Aorta (tissue), 5 donors: ENCODE measurements at places on chromosomes 4 and X.

- no peak for DNase-seq
Measured at GRCh38 chr4:187172340-187172761, 448.7 kb upstream of the FAT1 start.

DNA sequence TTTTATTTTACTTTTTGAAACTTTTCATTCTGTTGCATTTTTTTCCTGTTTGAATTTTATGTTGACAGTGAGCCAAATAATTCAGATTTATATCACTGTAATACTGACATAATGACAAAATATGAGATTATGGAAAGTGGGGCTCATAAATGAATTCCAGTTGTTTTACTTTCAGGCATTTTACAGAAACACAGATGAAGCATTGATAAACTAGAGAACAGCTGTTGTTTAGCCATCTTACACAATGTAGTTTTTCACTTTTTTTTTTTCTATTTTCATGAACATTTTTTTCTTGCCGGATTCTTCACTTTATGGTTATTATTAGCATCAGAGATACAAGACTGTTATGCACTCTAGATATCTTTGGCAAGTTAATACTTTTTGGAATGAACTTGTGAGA lies 91.7 kb upstream of the PAQR3 start:
- no peak for DNase-seq

DNA sequence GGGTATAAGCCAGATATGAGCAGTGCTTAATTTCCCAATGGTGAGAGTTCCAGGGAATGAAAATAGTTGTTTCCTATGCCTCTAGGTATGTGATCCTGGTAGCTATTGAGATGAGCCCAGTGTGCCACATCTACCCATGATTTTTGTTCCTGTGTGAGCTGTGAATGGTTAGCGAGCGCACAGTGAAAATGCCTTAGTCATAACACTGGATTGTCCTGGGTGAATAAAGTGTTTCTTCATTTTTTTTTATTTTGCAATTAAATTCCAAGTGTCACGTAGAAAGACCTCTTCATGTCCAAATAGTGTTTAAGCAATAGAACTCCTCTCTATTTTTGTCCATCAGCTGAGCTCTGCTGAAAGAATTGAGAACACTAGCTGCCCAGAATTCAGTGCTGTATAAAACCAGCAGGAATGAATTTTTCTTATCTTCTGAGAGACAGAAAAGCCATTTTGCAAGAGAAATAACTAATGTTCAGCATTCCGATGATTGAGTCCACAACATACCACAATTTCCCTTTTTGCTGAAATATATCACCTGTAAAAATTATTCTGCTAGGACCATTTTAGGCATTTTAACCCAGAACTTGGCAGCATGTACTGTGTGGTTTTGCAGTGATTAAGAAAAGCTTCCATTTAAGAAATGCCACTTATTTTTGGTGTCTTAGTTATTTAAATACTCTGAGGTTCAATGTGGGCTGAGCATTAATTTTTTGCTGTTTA lies 5.6 kb downstream of the MAOA start:
- no peak for DNase-seq

DNA sequence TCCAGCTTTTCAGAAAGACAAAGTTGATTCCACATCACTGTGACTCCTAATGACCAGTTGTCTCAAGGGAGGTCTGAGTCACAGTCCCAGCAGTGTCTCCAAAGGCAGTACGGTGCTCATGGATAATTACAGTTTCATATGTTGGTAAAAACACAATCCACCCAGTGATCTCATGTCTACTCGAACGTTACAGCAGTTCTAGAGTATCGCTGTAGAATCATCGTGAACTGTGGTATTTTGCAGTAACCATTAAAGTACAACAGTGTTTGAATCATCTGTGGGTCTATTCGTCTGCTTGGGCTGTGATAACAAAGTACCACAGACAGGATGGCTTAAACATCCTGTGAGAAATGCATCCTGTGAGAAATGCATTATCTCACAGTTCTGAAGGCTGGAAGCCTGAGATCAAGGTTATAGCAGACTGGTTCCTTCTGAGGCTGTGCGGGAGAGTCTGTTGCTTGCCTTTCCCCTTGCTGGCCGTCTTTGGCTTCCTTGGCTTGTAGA lies 121.1 kb upstream of the SORBS2 start:
- DNase-seq = no peak

DNA sequence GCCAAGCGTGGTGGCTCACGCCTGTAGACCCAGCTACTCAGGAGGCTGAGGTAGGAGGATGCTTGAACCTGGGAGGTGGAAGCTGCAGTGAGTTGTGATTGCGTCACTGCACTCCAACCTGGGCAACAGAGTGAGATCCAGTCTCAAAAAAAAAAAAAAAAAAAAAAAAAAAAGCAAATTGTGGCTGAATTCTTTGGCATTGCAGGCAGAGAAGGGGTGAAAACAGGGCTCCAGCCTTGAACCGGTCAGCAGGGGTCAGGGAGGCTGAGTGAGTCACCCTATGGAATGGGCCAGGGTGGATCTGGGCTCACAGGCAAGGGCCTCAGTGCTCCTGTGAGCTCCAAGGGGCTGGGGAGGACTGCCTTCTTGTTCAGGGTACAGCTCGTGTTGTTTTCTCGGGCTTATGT lies 13.2 kb upstream of the FAM3A start:
- DNase-seq = no peak

- DNase-seq = no peak
Measured at GRCh38 chr4:112119353-112119783, 25.9 kb upstream of the FAM241A start.

- DNase-seq = no peak
Measured at GRCh38 chrX:150196285-150196684, 166.8 kb upstream of the MAMLD1 start.

GRCh38 chr4:146333187-146333894 lies 119.0 kb downstream of the REELD1 start:
- no peak for DNase-seq

- no peak for DNase-seq
Measured at GRCh38 chr4:11503166-11503565, 74.5 kb upstream of the HS3ST1 start.

- peak; percentile 52 for DNase-seq
Measured at GRCh38 chrX:103211012-103211715, 3.7 kb upstream of the BEX4 start.

- no peak for DNase-seq
Measured at GRCh38 chr4:3651267-3651845, 114.8 kb upstream of the ADRA2C start.

DNA sequence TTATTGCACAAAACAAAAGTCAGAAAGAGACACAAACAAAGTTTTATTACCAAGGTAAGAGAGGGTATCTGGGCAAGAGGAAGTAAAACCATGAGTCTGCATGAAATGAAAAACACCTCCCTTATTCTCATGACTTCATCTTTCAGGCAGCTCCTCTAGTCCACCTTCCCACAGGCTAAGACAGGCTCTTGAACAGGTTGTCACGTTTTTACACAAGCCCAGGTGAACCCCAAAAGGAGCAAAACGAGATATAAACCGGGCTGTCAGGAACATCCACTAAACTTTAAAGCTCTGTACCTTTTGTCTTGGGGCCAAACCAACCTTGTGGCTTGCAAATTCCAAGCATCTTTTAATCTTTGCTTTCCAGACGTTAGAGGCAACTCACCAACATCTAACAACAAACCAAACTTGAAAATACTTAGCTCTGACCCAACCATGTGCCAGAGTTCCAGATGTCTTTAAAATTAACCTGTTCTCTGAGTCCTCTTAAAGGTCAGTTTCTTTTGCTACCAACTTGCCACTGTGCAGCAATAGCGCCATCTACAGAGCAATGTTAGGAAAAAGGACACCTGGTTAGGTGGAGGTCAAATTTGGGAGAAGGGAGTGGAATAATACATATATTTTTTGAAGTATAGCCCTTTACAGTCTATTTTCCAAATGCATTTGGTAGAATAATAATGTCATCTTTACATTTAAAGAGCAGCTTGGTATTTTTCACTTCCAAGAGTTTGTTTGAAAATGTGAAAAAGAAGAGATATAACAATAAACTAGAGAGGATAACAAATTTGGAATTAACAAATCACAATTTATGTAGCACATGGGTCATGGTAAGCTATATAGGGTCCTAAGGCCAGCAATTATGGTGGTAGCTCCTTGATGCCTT lies 73.1 kb downstream of the QRFPR start:
- no peak for DNase-seq

DNA sequence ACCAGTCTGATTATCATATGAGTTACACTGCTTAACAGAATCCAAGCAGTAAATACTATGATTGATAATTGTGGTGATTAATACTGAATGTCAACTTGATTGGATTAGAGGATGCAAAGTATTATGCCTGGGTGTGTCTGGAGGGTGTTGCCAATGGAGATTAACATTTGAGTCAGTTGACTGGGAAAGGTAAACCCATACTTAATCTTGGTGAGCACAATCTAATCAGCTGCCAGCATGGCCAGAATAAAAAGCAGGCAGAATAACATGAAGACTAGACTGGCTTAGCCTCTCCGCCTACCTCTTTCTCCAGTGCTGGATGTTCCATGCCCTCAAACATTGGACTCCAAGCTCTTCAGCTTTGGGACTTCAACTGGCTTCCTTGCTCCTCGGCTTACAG lies 961.3 kb downstream of the ADGRL3 start:
- no peak for DNase-seq

DNA sequence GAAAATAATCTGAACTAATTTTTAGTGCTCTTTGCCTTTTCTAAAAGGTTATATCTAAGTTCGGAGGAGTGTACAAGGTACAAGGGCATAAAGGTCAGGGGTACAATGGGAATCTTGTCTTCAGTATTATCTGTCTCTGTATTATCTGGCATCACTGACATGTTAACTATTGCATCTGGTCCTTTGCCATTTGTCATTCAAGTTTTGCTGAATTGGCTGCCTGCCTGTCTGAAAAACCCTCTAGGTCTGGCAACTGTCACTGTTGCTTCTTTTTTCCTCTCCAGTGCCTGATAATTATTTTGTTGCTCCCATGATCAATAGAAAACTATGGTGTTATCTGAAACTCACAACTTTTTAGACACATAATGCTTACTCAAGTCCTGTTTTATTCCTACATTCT lies 112.5 kb upstream of the STK26 start:
- DNase-seq = no peak

GRCh38 chrX:149021159-149021558 lies 483.9 kb downstream of the IDS start:
- DNase-seq = no peak

- no peak for DNase-seq
Measured at GRCh38 chr4:39641451-39641850, 2.8 kb upstream of the SMIM14 start.

DNA sequence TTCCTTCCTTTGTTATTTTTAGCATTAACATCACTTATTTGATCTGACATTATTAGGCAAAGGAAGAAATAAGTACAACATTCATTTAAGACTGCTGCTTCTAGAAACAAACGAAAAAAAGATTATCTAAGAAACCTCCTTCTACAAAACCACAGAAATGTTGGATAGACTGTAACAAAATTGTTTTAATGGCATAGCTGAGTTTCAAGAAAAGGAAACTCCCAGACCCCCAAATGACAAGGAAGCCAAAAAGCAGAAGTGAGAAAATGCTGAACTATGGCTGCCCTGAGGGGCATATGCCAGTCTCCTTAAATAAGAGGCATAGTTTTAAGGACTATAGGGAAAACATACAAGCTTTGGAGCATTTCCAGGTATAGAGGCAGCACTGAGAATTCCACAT lies 1431.6 kb upstream of the TENM3 start:
- no peak for DNase-seq

- no peak for DNase-seq
Measured at GRCh38 chr4:154741922-154742850, 1.6 kb upstream of the LRAT start.

DNA sequence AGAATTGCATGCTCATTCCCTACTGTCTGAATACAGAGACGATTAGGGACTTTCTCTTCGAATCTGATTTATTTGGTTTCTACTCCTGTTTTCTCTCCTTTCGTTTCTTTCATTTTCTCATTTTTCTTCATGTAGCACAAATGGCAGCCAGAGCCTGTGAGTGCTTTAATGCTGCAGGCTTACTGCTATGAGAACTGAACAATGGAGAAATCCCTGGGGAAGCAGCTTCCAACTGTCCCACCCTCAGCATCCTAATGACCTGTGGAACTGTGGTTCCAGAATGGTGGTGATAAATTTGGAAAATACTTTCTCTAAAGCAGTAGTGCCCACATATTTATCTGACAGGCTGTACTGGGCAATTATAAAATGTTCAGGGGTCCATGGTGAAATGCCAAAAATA lies 930.4 kb downstream of the DMD start:
- DNase-seq = no peak

DNA sequence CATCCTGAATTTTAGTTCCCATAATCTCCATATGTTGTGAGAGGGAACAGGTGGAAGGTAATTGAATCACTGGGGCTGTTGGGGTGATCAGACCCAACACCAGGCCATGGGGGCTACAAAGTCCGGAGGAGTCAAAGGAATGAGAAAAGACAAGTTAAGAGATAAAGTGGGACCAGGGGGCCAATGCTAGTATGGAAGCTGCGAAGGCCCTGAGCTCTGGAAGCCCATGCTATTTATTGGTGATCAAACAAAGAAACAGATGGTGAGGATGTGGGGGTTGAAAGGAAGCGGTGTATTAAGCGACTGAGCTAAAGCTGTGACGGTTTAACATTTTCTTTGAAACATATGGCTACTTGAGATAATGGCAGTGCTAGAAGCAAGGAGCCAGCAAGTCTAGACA lies 132.8 kb downstream of the PDGFC start:
- no peak for DNase-seq

DNA sequence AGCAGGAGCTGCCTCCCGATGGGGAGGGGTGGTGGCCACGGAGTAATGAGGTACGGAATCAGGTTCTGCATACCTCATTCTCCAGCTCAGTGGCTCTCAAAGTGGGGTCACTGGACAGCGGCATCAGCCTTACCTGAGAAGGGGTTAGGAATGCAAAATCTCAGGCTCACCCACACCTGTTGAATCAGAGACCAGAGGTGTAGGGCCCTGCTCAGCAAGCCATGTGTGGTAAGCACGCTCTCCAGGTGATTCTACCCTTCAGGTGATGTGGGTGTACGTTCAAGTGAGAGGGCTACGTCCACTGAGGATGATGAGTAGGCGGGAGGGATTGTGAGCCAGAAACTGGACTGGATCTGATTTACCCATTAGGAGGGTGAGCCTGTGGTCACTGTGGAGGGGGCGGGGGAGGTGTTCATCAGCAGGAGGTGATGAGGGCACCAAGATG lies 65.8 kb downstream of the ANAPC4 start:
- no peak for DNase-seq

DNA sequence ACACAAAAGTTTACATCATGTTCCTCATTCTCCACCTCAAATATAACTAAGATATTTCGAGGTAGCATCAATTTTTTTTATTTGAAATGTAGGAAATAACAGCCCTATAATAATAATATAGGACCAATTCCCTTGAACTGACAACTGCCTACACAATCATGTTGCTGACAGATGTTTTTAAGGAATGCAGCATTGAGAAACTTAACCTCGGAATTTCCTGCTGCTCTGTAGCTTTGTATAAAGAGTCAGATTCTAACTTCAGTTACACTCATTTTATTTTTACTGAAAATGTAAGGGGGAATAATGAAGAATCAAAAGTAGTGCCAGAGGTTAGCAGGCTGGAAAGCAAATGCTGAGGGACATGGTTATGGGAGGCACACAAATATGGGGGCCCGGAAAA lies 235.8 kb downstream of the RBMX2 start:
- DNase-seq = no peak

- no peak for DNase-seq
Measured at GRCh38 chr4:125428832-125429231, 114.1 kb downstream of the FAT4 start.

GRCh38 chrX:107565015-107565414 lies 63.3 kb upstream of the PRPS1 start:
- no peak for DNase-seq
